ENCODE measurements at places on chromosomes 3 and 15. TPM values are rescaled to one million over a fixed set of nuclear protein-coding genes. Genes with fewer than 3 reads are reported as not detected.
A peak's percentile ranks its signal among the peaks of the same experiment; 100 is the strongest.

Gene SAMD7
- total RNA-seq, result not detected

Gene C3orf49
- total RNA-seq, result not detected

Gene SCAMP5
- total RNA-seq, result 9.0 TPM

GRCh38 chr3:179750720-179751328 is 98.0 kb downstream of the USP13 start:
- DNase-seq, result peak; percentile 60

GRCh38 chr3:36444909-36445308 is 64.6 kb downstream of the STAC start:
- peak; percentile 53 for DNase-seq

DNA sequence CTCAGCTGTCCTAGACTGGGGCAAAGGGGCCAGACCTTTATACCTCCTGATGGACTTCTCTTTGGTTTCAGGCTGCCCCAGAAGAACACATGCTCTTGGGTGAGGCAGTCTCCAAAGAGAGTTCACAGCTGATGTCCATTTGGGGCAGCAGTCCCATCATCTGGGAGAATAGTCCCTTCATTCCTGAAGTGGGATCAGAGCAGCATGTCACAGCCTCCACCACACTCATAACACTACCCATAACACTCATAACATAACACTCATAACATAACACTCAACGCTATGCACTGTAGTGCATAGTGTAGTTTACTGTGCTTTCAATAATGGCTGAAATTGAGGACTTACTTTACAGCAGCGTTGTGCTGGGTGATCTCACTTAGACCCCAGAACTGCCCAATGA is 36.7 kb upstream of the PLCL2 start:
- DNase-seq, result no peak

- peak; percentile 40 for DNase-seq
Observed at GRCh38 chr3:132721479-132722164, 587 bp downstream of the NPHP3 start.

GRCh38 chr15:78076231-78077052 is 1.1 kb downstream of the TBC1D2B start:
- no peak for DNase-seq

All from PC-3 (cell line).